ENCODE measurements at places on chromosomes 16 and 17.

DNA sequence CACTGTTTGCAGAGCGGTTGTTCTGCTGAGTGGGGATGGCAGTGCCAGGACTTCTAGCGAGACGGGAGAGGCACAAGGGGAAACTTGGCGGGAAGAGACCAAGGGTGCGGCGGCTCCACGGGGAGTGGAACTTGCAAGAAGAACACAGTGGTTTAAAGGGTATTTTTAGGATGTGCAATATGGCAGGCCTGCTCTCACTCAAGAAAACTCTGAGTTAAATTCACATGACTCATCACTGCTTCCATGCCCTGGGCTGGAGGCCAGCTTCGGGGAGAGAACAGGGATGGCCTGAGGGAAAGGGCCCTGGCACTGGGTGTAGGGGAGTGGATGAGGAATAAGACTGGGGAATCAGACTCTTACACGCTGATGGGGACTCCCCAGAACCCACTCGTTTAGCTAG is 13.3 kb upstream of the CD300LD start:
- no peak for DNase-seq

- no peak for DNase-seq
Measured at GRCh38 chr16:49490321-49490705, 116.7 kb downstream of the C16orf78 start.

DNA sequence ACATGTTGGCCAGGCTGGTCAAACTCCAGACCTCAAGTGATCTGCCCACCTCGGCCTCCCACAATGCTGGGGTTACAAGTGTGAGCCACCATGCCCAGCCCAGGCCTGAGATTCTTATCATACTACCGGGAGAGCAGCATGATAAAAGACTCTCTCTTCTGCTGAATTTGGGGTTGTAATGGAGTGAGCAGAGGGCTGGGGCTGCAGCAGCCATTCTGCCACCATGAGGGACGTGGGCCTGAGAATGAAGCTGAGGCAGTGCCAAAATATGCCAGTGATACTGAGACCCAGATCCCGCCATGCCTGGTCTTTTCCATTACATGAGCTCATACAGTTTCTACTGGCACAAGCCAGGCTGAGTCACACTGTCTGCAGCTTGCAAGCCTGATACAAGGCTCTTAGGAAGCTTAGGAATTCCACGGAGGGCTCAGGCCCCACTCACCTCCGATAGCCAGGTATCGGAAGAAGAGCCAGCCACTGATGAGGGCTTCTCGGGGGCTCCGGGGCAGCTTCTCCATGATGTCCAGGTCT is 19.6 kb upstream of the P2RX1 start:
- no peak for DNase-seq

GRCh38 chr17:67375716-67376115 is 1.4 kb upstream of the PITPNC1 start:
- no peak for DNase-seq

DNA sequence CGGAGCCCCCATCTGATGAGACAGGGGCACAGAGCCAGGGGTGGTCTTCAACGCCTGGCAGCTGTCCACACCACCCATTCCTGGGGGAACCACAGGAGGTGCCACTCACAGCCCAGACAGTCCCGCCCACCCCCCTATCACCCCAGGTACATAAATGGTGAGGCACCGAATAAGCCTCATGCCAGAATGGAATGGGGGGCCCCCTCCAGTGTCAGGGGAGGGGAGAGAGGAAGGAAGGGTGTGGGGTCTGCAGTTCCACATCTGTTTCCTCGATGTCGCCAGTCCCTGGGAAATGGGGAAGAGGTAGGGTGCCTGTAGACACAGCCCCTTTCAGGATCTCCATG is 1.7 kb downstream of the TMC6 start:
- no peak for DNase-seq

DNA sequence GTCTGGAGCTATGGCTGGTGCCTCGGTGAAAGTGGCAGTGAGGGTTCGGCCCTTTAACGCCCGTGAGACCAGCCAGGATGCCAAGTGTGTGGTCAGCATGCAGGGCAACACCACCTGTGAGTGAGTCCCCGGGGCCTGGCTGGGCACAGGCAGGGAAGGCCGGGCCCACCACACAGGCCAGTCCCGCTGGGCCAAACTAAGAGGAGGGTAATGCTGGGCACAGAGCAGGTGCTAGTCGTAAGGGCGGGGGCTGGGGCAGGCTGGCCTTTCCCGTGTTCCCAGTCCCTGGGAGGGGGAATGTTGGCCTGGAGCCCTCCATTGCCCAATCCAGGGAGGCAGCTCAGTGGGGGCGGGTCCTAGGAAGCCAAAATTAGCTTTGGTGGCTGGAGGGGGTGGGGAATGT is 2.5 kb downstream of the KIF1C start:
- no peak for DNase-seq

- peak; percentile 29 for DNase-seq
Measured at GRCh38 chr17:30363715-30364202, 15.0 kb upstream of the CPD start.

DNA sequence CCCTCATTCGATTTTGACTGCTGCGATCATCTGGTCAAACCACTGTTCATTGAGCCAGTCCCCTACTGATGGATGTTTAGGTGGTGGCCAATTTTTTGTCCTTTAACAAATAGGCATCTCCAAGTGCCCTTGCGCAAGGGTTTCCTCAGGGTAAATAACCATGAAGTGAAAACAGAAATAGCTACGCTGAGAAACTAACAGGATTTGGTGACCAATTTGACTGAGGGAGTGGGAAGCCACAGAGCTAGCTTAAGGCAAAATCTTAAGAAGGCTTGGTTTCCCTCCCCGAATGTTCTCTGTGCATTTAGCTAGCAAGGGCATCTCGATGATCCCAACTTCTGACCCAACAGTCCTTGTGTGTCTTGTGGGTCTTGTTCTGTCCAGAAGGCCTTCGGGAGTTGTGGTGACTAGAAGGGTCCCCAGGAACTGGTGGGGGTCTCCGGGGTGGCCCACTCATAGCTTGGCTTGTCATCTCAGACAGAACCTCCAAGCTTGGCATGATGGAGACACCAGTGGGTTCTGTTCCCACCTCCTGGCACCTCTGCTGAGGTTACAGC is 117.2 kb downstream of the SOCS1 start:
- DNase-seq: no peak

DNA sequence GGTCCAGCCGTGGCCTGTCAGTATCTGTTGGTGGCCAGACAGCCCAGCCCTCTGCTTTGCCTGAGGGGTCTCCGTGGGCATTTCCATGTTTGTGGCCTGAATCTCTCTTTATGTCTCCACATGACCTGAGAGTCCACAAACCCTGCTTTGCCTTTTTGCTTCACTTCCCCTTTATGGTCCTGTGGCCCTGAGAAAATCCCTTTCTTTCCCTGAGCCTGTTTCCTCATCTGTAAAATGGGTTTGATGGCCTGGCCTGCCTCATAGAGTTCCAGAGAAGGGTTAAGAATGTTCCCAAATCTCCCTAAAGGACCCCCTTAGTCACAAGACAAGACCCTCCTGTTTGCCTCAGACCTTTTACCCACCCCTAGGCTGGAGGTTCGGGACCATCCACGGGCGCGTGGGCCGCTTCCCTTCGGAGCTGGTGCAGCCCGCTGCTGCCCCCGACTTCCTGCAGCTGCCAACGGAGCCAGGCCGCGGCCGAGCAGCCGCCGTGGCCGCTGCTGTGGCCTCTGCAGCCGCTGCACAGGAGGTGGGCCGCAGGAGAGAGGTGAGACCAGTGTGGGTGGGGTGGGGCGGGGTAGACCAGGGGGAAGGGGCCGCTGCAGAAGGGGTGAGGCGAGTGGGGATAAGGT is 26.2 kb upstream of the ALKBH5 start:
- no peak for DNase-seq

- DNase-seq: no peak
Measured at GRCh38 chr17:13435230-13435629, 166.5 kb downstream of the HS3ST3A1 start.

GRCh38 chr16:66318505-66318904 is 48.0 kb upstream of the CDH5 start:
- no peak for DNase-seq

DNA sequence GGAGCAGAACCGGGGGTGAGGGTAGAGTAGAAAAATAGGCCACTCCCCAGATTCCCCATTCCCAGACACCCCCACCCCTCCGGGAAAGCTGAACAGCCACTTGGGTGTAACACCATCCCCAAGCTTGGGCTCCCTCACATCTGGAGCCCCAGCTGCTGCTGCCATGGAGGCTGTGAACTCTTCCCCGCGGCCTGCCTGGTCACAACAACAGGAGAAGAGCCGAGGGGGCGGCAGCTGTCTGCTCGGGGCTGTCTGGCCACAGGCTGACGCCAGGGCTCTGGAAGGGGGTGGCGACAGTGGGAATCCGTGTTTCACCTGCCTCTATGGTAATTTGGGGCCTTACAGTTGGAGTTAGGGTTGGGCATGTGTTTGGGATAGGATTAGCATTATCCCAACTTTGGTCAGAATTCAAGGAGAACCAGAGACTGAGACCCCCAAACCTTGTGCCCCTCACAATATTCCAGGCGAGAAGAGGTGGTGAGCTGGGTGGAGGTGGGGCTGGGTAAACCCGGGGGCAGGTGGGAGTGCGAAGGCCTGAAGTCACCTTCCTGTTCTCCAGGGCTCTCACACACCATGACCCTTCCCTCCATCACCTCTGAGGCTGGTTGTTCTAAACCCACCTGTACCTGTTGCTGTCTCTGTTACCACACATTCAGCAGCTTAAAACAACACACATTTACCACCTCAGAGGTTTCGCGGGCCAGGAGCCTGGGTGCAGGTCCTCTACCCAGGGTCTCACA is 29.7 kb upstream of the NXPH3 start:
- no peak for DNase-seq

DNA sequence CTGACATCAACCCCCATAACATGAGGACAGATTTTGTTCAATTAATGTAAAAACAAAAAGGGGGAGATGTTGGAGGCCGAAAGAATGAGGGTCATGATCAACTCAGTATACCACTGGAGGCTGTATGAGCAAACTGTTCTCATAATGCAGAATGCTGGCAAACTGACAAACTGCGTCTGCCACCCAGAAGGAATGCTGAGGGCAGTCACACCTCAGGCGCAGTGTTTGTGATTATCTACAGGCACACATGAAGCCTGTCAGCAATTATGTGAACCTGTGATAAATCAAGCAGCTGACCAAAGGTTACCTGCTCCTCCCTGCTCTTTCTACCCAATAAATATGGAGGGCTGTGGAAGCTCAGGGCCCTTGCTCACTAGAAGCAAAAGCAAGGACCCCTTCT is 27.3 kb downstream of the CD300LG start:
- DNase-seq: no peak

- no peak for DNase-seq
Measured at GRCh38 chr16:11171757-11172299, 84.2 kb downstream of the SOCS1 start.

GRCh38 chr16:46688654-46689364 is at the start of gene VPS35:
Gene VPS35, minus strand, starts transcription at chr16:46689178. Its CDS starts 45 bp downstream, at chr16:46689133.
- DNase-seq: peak; percentile 99

DNA sequence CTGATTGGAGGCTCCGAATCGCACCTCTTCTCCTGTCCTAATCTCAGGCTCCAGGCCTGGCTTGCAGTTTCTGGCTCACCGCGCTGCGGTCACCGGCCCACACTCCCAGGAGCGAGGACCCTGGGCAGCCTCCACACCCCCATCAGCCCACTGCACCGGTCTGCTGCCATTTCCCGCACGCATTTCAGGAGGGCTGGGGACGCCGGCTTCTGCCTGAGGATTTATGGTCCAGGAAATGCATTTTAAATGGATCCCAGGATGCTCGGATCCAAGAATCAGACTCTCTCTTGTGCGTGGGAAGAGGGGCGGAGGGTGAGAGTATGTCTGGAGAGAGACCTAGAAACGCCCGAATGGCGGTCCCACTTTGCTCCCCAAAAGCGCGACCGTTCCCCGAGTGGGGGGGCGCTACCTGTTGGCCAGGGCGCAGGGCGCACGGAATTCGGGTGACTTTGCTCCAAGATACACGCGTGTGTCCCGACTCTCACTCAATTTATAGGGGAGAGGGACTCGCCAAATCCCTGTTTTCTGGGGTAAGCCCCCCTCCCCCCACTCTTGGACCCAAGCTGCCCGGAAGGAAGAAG is 817 bp upstream of the JPH3 start:
- no peak for DNase-seq

DNA sequence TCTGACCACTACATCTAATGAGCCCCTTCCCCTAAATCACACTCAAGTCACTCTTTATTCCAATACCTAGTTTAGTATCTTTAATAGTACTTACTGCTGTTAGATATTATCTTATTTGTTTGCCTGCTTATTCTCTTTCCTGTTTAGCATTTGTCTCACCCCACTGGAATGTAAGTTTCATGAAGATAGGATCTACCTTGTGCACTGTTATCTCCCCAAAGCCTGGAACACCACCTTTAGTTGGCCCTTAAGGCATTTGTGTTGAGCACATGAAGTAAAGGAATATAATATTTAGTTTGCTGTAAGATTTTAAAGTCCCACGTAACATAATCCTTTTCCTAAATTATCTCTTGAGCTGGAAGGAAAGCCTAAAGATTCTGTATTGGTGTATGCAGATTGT is 50.2 kb downstream of the VPS35L start:
- DNase-seq: no peak

DNA sequence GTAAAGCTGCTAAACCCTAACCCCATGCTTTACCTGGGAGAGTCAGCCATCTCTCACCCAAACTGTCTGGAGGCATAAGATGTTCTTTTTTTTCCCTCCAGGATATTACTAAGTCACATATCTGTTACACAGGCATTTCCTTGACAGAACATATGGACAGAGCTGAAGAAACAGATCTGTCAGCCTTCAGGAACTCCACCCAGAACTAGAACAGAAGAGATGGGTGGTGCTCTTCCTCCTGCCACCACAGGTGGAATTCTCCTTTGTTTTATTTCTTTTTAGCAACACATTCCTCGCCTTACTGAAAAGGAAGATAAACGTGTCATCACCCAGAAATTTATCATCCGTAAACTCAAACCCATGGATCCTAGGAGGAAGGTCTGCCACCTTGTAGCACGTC is 8.8 kb downstream of the MYCBPAP start:
- DNase-seq: no peak

- DNase-seq: peak; percentile 67
Measured at GRCh38 chr16:48156790-48157209, 1.0 kb upstream of the ABCC12 start.

Measured in stimulated activated CD4-positive, alpha-beta T cell treated with anti-CD3 and anti-CD28 coated beads, TNF-alpha, amount 100 ng/mL, for 4 hours (primary cell).